NCI-H2081 treated with DMSO at 0.1 percent for 48 hours (cell line): ENCODE measurements at places on chromosomes 1 and 21.

GRCh38 chr1:227215863-227216510 is 102.3 kb downstream of the CDC42BPA start:
- no peak for DNase-seq

DNA sequence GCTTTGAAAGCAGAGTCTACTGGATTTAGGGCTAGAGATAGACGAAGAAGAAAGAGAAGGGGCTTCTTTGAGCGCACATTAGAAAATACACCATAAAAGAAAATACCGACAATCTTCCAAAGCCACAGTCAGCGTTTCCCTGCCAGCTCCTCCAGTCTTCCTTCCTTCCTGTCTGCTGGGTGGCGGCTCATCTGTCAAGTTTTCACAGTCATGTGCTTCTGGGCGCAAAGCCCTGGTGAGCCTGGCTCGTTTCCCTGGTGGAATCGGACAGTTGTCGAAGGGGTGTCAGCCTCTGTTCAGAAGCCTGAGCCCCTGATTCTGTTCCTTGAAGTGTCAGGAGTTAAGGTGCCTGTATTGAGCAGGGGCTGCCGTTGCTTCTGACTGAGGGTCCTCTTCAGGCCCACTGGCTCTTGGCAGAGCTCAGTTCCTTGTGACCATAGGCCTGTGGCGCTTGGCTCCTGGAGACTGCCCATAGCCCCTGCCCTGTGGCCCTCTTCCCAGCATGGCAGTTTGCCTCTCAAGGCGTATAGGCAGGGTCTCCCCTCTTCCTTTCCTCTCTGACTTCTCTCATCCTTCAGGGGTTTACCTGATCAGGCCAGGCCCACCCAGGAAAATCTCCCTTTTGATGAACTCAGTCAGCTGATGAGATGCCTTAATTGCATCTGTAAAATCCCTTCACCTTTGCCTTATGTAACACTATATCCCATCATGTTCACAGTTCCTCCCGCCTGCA is 58.6 kb downstream of the ADARB1 start:
- DNase-seq, result no peak

GRCh38 chr21:31726407-31726806 is 5.5 kb downstream of the SCAF4 start:
- DNase-seq, result no peak

DNA sequence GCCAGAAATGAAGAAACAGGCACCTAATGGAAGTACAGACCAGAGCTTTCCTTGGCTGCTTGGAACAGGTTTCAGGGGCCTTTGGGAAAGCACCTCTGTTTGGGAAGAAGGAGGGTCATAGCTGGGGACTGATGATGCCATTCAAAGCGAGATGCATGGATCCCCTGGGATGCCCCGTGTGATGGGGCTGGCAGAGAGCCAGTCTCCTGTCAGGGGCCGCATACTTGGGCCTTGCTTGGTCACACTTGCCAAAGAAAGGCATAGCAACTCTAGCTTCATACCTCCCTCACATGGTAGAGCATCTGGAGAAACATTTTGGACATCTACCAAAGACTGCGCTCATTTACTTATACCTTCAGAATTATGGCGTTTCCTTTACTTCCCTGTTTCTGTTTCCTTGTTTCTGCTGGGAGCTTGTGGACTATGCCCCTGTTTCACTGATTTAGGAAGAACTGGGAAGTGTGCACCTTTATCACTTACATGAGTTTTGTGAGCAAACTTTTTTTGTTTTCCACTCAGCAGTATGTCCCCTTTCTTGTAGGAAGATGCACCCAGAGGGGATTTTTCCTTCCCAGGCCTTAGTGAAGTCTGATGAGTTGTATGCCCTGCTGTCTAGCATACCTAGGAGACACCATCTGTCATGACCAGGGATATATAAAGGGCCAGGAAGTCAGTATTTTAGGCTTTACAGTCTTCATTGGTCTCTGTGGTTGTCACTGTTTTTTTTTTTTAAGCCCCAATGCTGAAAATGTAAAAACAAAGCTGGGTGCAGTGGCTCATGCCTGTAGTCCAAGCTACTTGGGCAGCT is 19.8 kb upstream of the ST3GAL3 start:
- DNase-seq, result no peak
